ENCODE measurements at places on chromosomes 7 and 10. TPM values are rescaled to one million over a fixed set of nuclear protein-coding genes. Genes with fewer than 3 reads are reported as not detected.

The TRIM50 gene
- 0.18 TPM for total RNA-seq

The FKBP6 gene
- total RNA-seq: not detected

The GTPBP4 gene
- total RNA-seq: 20.1 TPM

The OPN1SW gene
- not detected for total RNA-seq

The UCN3 gene
- not detected for total RNA-seq

The HABP2 gene
- 0.53 TPM for total RNA-seq

The RTKN2 gene
- total RNA-seq: 5.7 TPM

The NOS3 gene
- 22.5 TPM for total RNA-seq

The VIPR2 gene
- total RNA-seq: 11.3 TPM

The ANKRD30A gene
- total RNA-seq: not detected

The KCNIP2 gene
- 5.1 TPM for total RNA-seq

The PLXNA4 gene
- 13.7 TPM for total RNA-seq

The HOXA11 gene
- 25.5 TPM for total RNA-seq

The ITGA8 gene
- total RNA-seq: 64.9 TPM

The UFSP1 gene
- 4.5 TPM for total RNA-seq

The MOGAT3 gene
- 1.8 TPM for total RNA-seq

The KCP gene
- 16.2 TPM for total RNA-seq

The SPDYE9 gene
- total RNA-seq: not detected

The TMEM130 gene
- 10.2 TPM for total RNA-seq

The STAG3 gene
- 1.3 TPM for total RNA-seq

The CRPPA gene
- total RNA-seq: 6.8 TPM

The CNTNAP2 gene
- 41.5 TPM for total RNA-seq

The ALOX5 gene
- total RNA-seq: 17.9 TPM

The CDH23 gene
- 6.7 TPM for total RNA-seq

The EBLN1 gene
- total RNA-seq: not detected

The ELFN1 gene
- total RNA-seq: 21.7 TPM

The GIMAP2 gene
- total RNA-seq: 10.0 TPM

The BMPER gene
- total RNA-seq: 19.5 TPM

The CALML5 gene
- total RNA-seq: not detected

The PITX3 gene
- total RNA-seq: 3.7 TPM

The APBB1IP gene
- 3.8 TPM for total RNA-seq

The OPN4 gene
- not detected for total RNA-seq

The PDLIM1 gene
- total RNA-seq: 27.2 TPM

The PI4K2A gene
- 16.2 TPM for total RNA-seq

The TEX47 gene
- total RNA-seq: not detected

The JCAD gene
- 28.4 TPM for total RNA-seq

The JMJD1C gene
- 172 TPM for total RNA-seq

The UNCX gene
- 7.5 TPM for total RNA-seq

The MMP21 gene
- 0.23 TPM for total RNA-seq

The HKDC1 gene
- 9.2 TPM for total RNA-seq

The CLDN4 gene
- 132 TPM for total RNA-seq

The TFR2 gene
- 5.3 TPM for total RNA-seq

The POLR3A gene
- total RNA-seq: 16.7 TPM

The SPDYE2B gene
- total RNA-seq: not detected

The JAKMIP3 gene
- 0.35 TPM for total RNA-seq

Measured in metanephros (tissue), 2 donors.